HepG2 (cell line): ENCODE measurements at places on chromosomes 2 and 18. TPM values are rescaled to one million over a fixed set of nuclear protein-coding genes. Genes with fewer than 3 reads are reported as not detected.

GRCh38 chr2:170928036-170928823 lies 823 bp upstream of the GORASP2 start:
- DNase-seq = peak; percentile 81

DNA sequence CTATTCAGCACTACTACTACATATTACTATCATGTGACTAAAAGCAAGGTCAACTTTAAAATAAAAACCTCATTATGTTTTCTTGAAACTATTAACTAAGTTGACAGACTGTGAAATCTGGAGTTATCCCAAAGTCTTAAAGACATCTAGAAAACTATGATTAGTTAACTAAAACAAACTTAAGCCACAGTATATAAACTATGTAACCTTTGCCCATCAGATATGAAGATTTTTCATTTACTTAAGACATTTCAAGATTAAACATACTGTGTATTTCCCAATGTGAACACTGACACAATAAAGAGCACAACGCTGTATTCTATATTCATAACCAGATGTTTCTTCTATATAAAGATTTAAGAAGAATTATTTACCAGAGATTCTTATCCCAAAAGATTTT lies 33.5 kb upstream of the CACNB4 start:
- no peak for DNase-seq

DNA sequence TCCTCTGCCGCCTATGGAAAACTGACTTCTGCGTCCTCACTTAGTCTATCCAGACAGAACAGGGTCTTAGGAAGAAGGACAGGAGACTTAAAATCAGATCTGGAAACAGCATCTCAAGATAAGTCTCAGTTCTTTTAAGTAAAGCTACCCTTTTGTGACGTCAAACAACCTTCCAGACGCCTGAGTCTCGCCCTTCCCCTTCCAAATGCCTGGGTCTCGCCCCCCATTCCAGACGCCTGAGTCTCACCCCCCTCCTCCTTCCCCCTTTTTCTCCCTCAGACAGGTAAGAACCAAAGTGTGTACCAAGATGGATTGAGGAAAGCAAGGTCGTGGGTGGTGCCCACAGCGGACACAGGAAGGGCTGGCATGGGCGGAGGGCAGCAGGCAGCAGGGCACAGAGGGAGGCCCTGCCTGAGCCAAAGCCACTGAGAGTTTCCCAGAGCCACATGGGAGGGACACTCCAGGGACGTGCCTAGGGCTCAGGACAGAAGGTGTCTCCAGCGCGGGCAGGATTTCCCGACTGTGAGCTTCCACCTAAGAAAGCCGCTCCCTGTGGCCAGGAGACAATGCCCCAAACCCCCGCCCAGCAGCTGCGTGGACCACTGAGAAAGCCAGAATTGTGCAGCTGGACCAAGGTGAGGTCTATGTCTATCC lies 51.3 kb downstream of the ANKMY1 start:
- DNase-seq = no peak

DNA sequence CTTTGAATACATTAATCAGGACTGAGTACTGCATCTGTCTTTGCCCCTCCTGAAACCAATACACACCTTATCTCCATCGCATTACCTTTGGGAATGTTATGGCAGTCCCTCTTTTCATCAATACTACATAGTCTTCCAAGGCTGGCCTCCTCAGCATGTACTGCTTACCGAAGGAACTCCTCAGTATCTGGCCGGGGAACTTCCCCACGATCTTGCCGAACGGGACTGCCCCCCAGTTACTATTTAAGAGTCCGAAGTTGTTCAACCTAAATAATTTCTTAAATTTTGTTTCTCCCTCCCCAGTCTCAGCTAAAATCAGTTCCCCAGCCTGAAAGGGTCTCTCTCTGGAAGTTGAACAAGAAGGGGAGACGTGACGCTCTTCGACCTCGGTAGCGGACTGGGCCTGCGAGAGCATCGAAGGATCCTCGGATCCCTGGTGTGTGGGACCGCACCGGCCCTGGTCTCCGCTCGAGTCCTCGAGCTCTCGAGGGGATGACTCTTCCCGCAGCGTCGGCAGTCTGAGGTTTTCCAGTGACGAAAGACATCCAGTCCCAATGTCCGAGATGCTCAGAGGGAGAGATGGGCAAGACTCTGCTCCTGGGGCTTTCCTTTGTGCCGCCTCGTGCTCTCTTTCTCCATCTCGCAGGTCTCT lies 489 bp downstream of the TRMT61B start:
- DNase-seq = no peak

- DNase-seq = no peak
These were observed 111.3 kb downstream of the CMPK2 start for GRCh38 chr2:6754419-6754818.

DNA sequence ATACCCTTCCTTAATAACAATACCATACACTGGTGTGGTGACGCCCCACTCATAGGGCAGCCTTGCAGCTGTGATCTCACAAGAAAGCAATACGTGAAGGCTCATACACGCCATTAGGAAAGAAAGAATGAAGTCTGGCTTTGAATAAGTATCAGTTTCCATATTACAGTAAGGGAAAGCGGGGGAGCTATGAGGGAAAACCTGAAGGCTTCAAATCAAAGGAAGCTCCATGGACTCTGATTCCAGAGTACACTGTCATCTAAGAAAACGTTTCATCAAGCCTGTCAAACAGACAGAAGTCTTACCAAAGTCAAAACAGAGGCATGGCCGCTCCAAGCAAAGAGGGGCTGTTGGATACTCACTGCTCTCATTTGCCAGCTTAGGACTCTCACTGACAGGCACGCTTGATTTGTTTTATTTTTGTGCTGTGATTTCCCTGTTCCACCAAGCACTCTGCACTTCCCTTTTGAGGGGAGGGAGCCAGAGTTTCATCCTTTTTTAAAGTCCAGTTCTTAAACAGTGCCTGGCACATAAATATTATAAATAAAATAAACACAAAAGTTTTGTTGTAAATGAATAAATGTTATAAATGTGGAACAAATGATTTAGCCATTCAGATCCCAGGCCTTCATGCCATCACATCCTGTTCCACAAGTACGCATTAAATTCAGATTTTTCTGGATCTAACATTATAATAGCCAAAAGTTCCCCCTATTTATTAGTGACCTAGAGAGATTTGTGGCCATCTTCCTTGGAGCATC lies 221.2 kb downstream of the PIEZO2 start:
- no peak for DNase-seq

DNA sequence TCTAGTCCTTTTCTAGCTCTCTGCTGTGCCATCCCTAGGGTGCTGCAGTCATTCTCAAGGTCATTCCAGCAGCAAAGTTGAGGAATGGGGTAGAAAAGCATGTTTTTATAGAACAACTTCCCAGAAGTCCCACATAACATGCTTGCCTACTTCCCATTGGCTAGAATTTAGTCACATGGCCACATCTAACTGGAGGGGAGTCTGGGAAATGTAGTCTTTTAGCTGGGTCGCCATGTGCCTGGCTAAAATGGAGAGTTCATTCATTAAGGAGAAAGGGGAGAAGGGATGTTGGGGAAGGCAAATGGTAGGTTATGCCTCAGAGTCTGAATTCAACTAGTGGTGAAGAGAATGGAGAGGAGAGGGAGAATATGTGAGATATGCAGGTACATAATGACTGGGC lies 85.7 kb downstream of the SLC4A3 start:
- peak; percentile 36 for DNase-seq

GRCh38 chr2:162074928-162075688 lies 1.1 kb upstream of the DPP4 start:
- DNase-seq = peak; percentile 53

DNA sequence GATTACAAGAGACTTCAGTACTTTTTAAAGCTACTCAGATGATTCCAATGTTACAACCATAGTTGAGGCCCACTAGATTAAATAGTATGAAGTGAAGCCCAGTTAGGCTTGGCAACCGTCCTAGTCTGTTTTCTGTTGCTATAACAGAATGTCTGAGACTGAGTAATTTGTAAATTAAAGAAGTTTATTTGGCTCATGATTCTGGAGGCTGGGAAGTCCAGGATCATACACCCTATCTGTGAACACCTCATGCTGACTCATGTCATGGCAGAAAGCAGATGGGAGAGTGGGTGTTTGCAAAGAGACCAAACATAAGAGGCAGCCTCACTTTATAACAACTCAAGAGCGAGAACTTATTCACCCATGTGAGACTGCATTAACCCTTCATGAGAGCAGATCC lies 63.1 kb downstream of the CCDC150 start:
- DNase-seq = no peak

GRCh38 chr2:82527124-82527523 lies 1932.0 kb downstream of the SUCLG1 start:
- DNase-seq = no peak

DNA sequence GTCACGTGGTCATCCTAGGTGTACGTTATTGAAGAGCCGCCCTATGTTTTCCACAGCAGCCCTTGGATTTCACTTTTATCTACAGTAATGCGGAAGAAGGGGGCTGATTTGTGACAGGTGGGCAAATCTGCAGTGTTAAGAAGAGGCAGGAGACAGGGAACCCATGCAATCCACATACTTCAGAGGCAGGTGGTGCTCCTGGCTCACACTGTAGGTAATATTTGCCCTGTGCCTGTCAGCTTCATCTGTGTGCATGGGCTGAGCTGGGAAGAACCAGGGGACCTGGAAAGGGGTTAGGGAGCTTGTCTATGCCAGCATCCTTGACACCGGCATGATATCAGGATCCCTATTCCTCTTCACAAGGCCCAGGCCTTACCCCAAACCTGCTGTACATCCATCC lies 183.9 kb downstream of the SH3RF3 start:
- DNase-seq = no peak

DNA sequence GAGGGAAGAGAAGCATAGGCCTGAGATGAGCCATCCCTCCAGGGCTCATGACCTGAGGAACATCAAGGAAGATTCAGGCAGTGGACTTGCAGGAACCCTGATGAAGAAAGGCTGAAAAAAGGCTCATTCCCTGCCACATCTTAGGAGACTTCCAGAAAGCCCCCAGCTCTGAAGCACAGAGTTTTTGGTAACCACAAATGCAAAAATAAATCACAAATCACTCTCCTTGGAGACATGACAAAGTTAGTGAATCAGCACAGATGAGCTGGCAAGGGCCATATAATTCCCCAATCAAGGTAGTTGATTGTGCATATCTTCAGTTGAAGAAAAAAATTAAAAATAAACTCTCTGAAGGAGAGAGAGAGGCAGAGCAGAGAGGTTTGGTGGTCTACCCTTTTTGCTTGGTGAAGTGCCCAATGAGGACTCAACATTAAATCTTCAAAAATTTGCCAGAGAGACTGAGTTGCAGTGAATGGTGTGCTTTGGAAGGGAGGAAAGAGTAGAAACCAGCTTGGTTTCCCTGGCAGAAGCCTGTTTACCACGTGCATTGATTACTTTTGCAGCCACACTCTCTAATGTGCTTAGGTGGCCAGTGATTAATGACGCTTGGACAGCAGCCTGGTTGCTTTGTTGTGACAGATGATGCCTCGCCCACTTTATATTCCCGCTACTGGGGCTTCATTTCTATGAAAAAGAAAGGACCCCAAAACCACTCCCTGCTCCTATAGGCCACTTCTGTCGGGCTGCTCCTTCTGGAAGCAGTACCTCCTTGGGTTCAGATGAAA lies 257.4 kb upstream of the SLC14A2 start:
- no peak for DNase-seq

DNA sequence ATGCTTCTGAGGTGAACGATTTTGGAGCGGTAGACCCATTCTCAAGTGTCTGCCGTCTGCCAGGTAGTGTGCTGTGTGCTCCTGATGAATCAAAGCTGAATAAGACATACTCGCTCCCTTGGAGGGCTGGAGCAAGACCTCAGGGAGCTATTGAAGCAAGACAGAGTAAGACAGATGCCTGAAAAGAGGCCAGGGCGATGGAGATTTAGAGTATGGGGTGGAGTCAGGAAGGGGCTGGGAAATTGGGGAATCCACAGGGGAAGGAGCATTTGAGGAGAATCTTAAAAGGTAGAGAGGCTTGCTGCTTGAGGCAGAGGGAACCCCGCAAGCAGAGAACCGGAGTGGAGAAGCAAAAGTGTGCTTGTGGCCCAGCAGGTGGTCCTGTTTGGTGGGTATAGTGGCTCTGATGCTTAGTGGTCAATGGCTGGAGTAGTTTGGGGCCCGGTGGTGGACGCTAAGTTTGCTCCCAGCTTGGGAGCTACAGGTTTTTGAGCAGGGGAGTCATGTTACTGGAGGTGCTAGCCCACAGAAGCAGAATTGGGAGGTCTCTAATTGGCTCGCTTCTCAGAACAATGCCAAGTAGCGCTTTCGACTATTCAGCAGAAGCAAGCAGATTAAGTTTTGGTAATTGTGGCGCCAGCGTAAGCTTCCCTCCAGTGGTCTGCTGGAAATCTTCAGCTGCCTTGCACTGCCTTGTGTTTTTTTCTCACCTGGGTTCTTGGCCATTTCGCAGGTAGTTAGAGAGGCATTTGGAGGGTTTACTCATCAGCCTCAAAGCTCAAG lies 2.0 kb downstream of the CNNM4 start:
- no peak for DNase-seq

- peak; percentile 62 for DNase-seq
These were observed 3.0 kb upstream of the CPS1 start for GRCh38 chr2:210553373-210553772.

DNA sequence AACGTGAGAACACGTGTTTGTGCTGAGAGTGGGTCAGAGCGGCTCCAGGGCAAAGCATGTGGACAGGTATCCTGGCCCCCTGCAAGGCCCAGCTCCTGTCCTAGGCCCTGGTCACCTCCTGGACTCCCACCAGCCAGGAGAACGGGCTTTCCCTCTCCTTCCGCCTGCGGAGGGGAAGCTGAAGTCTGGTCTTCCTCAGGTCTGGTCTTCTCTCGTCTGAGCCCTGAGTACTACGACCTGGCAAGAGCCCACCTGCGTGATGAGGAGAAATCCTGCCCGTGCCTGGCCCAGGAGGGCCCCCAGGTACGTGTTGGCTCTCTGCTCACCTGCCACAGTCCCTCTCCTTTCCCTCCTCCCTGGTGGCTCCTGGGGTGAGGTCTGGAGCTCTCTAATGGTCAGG lies 963 bp downstream of the GNLY start:
- no peak for DNase-seq

- no peak for DNase-seq
These were observed 86.0 kb upstream of the SATB2 start for GRCh38 chr2:199543606-199544172.

GRCh38 chr2:141455211-141455826 lies 675.5 kb downstream of the LRP1B start:
- DNase-seq = no peak

- no peak for DNase-seq
These were observed 154.8 kb downstream of the RNF152 start for GRCh38 chr18:61738042-61738441.

PIK3C3 gene
- polyA plus RNA-seq = 32.6 and 42.8 TPM in 2 replicates

OTX1 gene
- polyA plus RNA-seq = 1.0 and 1.6 TPM in 2 replicates

PSD4 gene
- polyA plus RNA-seq = 5.8 and 9.1 TPM in 2 replicates

TMEM247 gene
- not detected in 2 replicates for polyA plus RNA-seq

AFF3 gene
- not detected in 2 replicates for polyA plus RNA-seq

UPP2 gene
- 0.04 and 0.28 TPM in 2 replicates for polyA plus RNA-seq

RUFY4 gene
- not detected in 2 replicates for polyA plus RNA-seq

SNORC gene
- polyA plus RNA-seq = 59.1 and 62.9 TPM in 2 replicates

KIF5C gene
- polyA plus RNA-seq = 0.17 and 0.20 TPM in 2 replicates

FAM124B gene
- polyA plus RNA-seq = not detected in 2 replicates

ALLC gene
- 0.04 and 0.08 TPM in 2 replicates for polyA plus RNA-seq

ARHGEF4 gene
- 0.08 and 0.13 TPM in 2 replicates for polyA plus RNA-seq

PROC gene
- 185 and 266 TPM in 2 replicates for polyA plus RNA-seq

KATNAL2 gene
- not detected in 2 replicates for polyA plus RNA-seq
